Stimulated activated CD4-positive, alpha-beta T cell treated with anti-CD3 and anti-CD28 coated beads, Interleukin-15, amount 100 ng/mL, for 48 hours (primary cell): ENCODE measurements at places on chromosomes 2 and 18.

DNA sequence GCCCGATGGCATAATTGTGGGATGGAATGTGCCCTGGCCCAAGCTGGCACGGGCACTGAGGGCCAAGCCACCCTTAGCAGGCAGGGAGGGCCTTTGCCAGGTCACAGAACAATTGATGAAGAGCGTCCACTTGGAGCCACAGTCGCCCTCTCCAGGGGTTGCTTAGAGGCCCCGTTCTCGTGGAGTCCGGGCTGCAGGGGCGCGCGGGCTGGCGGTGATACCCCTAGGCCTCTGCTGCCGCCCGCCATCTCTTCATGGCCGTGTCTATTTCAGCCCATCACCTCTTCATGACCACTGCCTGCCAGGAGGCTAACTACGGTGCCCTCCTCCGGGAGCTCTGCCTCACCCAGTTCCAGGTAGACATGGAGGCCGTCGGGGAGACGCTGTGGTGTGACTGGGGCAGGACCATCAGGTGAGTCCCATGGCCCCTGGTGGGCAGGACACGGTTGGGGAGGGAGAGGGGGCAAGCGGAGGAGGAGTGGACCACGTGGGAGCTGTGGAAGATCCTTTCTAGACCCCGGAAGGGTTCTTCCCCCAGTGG is 17.6 kb downstream of the RAMP1 start:
- DNase-seq: no peak

- no peak for DNase-seq
These were observed 9.3 kb upstream of the PSMD1 start for GRCh38 chr2:231047274-231047922.

GRCh38 chr2:45883603-45884000 is 232.1 kb downstream of the PRKCE start:
- DNase-seq: no peak

- DNase-seq: no peak
These were observed 863 bp upstream of the SIX2 start for GRCh38 chr2:45009928-45010701.

GRCh38 chr2:228417526-228417925 is 236.0 kb upstream of the SPHKAP start:
- DNase-seq: no peak

DNA sequence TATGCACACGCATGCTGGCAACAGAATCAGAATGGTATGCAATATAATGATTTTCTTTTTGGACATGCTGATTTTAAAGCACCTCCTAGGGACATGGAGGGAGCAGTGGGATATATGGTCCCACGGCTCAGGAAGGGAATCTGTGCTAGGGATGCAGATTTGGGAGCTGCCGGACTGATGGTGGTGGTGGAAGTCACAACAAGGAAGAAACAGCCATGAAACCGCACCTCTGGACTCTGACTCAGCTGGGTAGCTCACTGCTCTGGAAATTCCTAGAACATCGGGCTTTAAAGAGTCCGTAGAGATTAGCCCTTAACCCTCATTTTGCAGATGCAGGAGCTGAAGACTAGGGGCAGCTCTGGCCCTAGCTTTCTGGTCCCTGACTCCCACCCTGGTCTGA is 364.3 kb upstream of the KLHL29 start:
- no peak for DNase-seq

DNA sequence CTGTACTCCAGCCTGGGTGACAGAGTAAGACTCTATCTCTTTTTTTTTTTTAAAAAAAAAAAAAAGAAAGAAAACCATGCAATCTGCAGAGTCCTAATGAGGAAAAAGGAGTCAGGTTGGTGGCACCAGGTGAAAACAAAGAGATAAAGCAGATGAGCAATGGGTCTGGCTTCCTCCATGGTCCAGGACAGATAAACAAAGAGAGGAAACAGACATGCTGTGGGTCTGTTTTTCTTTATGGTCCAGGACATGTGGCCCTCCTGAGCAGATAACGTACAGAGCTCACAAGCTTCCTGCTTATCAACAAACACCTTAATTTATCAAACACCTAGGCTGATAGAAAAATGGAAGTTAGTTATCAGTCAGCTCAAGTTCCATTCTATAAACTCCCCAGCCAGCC is 24.4 kb upstream of the TUBB6 start:
- DNase-seq: no peak

DNA sequence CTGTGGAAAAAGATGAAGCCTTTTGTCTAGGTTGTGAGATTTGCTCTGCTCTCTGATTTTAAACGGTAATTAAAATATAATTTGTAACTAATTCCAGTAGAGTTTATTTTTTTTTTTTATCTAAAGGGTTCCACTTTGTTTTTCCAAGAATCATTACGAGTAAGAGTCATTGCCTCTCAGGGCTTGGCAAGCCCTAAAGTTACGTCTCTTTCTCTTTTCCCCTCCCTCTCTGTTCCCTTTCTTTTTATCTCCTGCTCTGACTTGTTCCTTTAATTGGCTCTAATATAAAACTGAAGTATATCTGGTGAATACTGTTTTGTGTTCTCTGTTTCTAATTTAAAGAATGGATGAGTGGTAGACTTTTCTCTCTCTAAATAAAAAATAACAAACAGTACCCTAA is 75.8 kb downstream of the CALCRL start:
- no peak for DNase-seq

GRCh38 chr2:145022666-145023333 is 502.9 kb upstream of the ZEB2 start:
- DNase-seq: no peak

DNA sequence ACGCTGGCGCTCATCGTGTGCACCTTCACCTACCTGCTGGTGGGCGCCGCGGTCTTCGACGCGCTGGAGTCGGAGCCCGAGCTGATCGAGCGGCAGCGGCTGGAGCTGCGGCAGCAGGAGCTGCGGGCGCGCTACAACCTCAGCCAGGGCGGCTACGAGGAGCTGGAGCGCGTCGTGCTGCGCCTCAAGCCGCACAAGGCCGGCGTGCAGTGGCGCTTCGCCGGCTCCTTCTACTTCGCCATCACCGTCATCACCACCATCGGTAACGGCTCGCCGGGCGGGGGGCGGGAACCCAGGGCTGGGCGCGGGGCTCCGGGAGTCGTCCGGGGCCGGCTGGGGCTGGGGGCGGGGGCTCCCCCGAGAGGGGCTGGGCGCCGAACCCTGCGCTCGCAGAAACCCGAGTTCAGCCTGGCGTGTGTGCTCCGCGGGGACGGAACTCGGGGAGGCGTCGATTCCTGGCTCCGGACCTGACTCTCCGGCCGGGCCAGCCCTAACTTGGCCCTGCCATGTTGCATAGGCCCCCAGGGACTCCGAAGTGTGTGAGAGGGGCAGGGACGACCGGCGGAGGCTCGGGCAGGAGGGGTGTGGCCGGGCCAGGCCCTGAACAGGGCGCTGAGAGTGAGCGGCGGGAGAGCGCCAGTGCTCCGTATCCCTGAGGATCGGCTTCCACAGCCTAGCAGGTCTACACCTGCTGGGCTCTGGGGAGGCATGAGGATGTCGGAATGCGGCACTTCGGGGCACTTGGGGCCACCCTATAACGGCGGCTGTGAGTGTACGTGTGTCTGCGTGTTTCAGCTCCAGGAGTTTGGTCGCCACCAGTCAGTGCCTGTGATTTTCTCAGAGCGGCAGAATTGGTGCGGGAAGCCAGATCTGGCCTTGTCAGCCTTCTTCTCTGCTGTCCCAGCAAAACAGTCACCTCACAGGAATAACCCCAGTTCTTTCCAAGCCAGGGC is 651 bp downstream of the KCNK3 start:
- no peak for DNase-seq

DNA sequence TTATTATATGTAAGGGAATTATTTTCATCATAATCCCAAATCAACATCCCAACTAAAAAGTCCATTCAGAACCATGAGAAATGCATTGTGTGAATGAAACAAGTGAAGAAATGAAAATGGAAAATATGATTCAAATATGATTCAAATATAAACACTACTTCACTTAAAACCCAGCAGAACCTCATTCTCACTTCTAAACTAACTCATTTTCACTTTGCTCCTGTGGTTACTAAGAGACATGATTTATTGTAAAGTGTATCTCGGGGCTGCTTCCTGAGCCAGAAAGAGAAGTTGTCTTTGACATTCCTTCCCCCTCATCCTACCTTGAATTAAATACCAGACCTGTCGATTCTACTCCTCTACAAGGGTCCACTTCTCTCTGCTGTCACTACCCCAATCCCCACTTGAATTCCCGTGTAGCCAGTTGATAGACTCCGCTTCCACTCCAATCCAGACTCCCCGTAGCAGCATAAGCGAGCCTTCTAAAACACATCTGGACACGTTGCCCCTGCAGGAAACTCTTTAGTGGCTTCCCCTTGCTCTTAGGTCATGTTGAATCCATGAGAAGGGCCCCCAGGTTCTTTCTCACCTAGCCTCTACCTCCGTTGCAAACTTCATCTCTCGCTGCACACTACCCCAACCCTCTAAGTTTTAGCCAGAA is 697.0 kb upstream of the ID2 start:
- no peak for DNase-seq

DNA sequence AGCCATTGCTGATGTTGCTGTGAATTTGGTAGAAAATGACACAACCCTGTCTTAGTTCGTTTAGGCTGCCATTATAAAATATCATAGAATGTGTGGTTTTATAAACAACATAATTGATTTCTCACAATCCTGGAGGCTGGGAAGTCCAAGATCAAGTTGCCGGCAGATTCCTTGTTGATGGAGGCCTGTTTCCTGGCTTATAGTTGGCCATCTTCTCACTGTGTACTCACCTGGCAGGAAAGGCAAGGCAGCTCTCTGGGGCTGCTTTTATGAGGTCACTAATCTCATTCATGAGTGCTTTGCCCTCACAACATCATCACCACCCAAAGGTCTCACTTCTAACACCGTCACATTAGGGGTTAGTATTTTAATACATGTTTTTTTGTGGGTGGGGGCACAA is 58.4 kb downstream of the PHLPP1 start:
- no peak for DNase-seq

GRCh38 chr2:31901900-31902299 is 108.9 kb downstream of the MEMO1 start:
- DNase-seq: no peak

DNA sequence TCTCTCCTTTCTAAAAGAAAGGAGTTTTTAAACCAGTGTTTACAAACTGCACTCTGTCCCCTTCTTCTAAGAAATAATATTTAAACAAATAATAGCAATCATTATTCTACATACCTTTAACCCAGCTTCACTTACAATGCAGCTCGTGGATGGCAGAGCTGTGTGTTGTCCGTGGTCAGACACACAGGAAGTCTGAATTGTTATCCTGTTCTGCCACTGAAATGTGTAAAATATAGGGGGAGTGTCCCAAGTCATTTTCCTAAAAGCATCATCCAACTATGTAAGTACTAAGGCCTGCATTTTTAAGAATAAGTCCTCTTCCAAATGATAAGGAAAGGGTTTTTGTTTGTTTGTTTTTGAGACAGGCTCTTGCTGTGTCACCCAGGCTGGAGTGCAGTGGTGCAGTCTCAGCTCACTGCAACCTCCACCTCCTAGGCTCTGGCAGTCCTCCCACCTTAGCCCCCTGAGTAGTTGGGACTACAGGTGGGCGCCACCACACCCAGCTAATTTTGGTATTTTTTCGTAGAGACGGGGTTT is 2.7 kb upstream of the PPP4R1 start:
- DNase-seq: no peak

GRCh38 chr2:57842531-57842930 is 204.1 kb upstream of the VRK2 start:
- DNase-seq: no peak

- DNase-seq: no peak
These were observed 76.9 kb downstream of the KLF7 start for GRCh38 chr2:207088839-207089238.

GRCh38 chr2:113920996-113921395 is 31.1 kb downstream of the ACTR3 start:
- DNase-seq: no peak

DNA sequence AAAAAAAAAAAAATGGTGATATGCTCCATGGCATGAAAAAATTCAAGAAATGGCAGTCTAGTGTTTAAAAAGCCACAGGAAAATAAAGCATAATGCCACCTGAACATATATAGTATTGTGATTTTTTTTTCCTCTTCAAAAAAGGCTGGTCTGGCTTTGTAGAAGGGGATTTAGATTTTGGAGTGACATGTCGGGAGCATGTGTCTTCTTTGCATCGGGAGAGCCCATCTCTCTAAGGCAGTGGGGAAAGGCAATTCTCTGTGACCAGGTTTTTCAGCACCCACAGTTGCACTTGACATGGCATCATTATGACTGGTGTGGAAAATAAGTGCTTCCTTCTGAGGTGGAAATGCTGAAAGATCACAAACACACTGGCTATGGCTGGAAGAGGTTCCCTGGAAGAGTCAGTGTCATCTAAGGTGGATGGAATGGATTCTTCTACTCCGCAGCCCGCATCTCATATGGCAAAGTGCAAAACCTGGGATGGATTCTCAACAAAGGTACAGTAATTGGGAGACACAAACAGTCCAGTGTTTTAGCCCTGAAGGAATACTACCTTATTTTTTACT is 172.5 kb downstream of the AGAP1 start:
- no peak for DNase-seq

DNA sequence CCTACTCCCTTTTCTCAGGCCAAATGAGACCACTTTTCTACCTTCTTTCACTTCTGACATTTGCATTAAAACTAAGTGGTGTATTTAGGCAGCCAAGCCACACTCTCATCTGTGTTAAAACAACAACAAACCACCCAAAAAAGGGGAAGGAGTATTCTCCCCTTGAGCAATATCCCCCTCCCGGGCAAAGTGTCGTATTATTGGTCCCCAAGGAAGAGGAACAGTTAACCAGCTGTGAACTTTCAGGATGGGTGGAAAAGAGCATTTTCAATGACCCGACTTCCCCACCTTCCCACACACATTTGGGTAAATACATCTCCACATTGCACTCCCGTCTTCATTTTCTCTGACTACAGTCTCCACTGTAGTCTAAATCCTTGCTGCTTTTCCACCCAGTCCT is 44.3 kb downstream of the FEZ2 start:
- DNase-seq: no peak

DNA sequence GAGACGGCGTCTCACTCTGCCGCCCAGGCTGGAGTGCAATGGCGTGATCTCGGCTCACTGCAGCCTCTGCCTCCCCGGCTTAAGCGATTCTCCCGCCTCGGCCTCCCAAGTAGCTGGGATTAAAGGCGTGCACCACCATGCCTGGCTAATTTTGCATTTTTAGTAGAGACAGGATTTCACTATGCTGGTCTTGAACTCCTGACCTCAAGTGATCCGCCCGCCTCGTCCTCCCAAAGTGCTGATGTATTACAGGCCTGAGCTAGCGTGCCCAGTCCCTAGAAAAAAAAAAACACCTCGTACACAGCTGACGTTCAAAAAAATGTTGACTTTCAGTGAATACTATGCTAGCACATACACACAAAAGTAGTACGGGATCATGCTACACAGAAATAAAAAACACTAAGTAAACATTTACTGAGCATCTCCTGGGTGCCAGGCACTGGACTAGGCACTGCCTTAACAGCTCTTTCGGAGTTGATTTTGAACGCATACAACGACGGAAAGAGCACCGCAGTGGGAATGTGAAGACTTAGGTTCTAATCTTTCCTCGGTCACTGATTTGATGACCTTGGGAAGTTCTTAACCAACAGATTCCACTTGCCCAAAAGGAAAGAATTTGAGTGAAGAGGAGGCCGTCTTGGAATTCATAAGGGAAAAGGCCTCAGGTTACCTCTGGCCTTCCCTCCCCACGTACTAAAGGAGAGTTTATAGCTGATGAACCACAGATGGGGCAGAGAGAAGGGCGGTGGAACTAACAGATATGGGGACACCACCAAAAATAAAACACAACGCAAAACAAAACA is 1.1 kb downstream of the DNAJC27 start:
- no peak for DNase-seq

GRCh38 chr2:219514196-219514761 is at the start of gene ASIC4:
Gene ASIC4 (plus strand): TSS chr2:219514482. CDS start chr2:219514725, 243 bp downstream.
- DNase-seq: no peak

GRCh38 chr2:30237966-30238800 is 6.8 kb downstream of the LBH start:
- no peak for DNase-seq
